CD8-positive, alpha-beta memory T cell (primary cell): ENCODE measurements at places on chromosomes 3 and 15.

- no peak for DNase-seq
Measured at GRCh38 chr3:52435246-52436101, 9.4 kb downstream of the SEMA3G start.

DNA sequence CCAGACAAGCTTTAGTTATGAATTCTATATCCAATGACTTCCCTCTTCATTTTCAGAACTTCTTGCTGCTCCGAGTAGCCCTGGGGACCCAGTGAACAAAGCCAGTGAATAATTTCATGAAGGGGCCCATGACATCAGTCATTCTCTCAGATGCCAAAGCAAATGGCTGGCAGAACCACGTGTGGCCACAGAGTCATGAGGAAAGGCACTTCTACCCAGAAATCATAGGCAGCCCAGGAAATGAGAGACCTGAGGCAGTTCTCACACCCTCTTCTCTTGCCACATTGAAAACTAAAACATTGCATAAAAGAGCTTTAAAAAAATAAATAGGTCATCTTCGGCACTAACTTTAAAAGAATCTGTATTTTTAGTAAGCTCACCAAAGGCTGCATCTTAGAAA lies 4.3 kb upstream of the UACA start:
- DNase-seq: no peak

- DNase-seq: no peak
Measured at GRCh38 chr3:196120291-196120951, 38.5 kb upstream of the TFRC start.

DNA sequence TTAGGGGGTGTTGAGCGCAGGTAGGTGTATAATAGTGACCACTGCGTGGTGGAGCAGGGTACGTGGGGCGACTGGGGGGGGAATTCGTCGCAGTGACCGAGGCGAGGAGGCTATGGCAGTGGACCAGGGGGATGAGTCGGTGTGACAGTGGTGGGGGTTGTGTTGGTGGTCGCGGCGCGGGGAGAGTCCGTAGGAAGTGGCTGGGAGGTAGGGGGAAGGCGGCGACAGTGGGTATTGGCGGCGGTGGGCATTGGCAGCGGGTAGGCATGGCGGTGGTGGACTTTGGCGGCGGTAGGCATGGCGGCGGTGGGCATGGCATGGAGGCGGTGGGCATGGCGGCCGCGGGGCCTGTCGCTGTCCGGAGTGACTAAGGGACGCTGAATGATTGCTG lies 739 bp downstream of the SNRPN start:
- peak; percentile 30 for DNase-seq

DNA sequence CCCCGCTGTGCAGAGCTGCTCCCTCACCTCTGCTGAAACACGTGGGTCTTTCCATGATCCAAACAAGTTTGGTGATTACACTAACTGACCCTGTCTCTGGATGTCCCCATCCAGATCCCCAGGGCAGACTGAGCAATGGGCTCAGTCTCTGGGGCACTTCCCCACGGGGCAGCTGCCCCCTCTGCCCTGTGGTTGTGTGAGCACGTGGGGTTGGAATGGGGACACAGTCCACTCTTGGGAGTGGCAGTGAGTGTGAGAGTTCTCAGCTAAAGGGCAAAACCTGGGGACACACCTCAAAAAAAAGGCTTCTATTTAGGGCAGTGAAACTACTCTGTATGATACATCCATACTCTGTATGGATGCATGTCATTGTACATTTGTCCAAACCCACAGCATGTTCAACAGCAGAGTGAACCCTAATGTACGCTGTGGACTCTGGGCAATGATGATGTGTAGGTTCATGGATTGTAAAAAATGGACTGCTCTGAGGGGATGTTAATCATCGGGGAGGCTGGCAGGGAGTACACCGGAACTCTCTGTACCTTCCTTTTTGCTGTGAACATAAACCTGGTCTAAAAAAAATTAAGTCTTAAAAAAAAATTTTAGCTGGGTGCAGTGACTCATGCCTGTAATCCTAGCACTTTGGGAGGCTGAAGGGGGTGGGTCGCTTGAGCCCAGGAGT lies 49.9 kb upstream of the BLM start:
- DNase-seq: no peak

DNA sequence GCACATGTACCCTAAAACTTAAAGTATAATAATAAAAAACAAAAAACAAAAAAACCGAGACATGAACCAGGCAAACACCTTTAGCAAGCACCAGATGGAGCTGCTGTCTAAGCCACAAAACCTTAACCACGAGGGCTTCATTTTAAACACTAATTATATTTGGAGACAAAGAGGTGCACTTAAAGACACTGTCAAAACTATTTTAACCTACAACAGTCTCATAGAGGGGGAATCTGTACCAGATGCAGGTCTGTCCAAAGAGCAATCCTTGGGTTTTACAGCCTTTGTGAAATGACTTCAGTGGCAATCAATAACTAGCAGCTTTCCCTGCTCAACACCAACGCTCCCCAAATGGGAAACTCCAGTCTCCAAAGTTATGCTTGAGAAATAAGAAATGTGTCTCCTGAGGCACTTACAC lies 115.7 kb upstream of the TSPAN3 start:
- no peak for DNase-seq

DNA sequence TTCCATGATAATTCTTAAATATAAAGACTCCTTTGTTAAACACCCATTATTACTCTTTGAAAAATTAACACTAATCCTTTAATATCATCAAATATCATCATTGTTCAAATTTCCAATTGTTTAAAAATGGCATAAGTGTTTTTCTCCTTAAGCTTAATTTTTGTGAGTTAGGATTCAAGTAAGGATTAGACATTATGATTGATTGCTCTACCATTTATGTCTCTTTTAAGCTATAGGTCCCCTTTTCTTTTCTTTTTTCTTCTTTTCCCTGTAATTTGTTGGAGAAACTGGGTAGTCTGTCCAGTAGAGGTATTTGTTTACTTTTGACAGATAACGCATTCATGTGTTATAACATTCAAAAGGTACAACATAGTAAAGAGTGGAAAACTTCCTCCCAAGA lies 9.1 kb downstream of the ABHD2 start:
- no peak for DNase-seq

DNA sequence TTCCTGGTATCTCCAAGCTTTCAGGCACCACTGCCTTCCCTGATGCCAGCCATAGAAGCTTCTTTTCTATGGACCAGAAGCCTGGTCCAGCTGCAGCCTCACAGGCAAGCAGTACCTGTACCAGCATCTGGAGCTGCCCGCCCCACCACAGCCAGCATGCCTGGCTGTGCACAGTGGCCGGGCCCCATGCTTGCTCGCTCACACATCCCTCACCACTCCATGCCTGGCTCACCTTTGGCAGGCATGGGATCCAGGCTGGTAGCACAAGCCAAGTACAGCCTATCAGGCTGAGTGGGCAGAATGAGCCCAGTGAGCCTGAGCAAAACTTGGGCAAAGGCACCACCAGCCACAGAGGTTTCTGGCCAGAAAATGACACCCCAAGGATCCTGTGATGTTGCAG lies 93.4 kb downstream of the TPRA1 start:
- DNase-seq: no peak

GRCh38 chr3:1087066-1087560 lies 5.7 kb upstream of the CNTN6 start:
- DNase-seq: no peak

- no peak for DNase-seq
Measured at GRCh38 chr3:4882548-4882947, 96.7 kb upstream of the BHLHE40 start.

- DNase-seq: no peak
Measured at GRCh38 chr15:45630917-45631691, 3.7 kb upstream of the SQOR start.

GRCh38 chr3:97972976-97973375 lies 745 bp upstream of the RIOX2 start:
- DNase-seq: no peak

GRCh38 chr3:106249159-106249558 lies 380.3 kb upstream of the CBLB start:
- DNase-seq: no peak

- DNase-seq: no peak
Measured at GRCh38 chr15:22961762-22962161, 18.4 kb downstream of the CYFIP1 start.

- no peak for DNase-seq
Measured at GRCh38 chr3:119664850-119665379, 4.5 kb upstream of the POPDC2 start.

- no peak for DNase-seq
Measured at GRCh38 chr15:62648954-62649353, 393.6 kb upstream of the TPM1 start.

DNA sequence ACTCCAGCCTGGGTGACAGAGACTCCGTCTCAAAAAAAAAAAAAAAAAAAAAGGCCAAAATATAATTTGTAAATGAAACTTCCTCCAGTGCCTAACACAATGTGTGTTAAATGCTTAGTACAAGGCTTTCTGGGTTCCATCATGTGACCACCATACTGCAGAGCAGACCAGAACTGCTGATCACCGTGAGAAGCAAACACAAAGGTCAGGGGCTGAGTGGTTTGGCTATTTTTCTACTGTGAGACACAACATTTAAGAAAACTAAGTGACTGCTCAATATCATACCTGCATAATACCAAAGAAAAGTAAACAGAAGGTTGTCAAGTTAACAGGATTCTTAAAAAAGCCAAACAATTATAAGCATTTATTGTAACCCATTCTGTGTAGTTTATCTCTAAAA lies 13.2 kb downstream of the ABCC5 start:
- no peak for DNase-seq

- DNase-seq: no peak
Measured at GRCh38 chr3:187889601-187890404, 144.5 kb upstream of the BCL6 start.

DNA sequence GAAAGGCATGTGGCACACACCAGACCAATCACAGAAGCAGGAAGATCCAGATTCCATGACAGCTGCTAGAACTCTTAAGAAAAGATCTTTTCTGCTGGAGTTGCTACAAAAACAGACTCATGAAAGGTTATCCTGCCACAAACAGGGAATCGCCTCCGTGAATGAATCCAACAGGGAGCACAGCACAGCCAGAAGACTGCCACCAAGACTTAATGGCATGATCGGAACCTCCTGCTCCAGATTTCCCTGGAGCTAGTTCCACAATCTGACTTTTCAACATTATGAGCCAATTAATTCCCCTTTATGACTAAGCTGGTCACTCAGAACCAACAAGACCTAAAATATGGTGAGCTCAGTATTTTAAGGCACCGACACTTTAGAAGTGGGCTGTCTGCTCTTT lies 232.5 kb downstream of the FOXP1 start:
- no peak for DNase-seq

- no peak for DNase-seq
Measured at GRCh38 chr3:28556195-28556594, 207.6 kb upstream of the AZI2 start.

GRCh38 chr3:120102232-120102631 lies 8.0 kb upstream of the GSK3B start:
- DNase-seq: no peak

DNA sequence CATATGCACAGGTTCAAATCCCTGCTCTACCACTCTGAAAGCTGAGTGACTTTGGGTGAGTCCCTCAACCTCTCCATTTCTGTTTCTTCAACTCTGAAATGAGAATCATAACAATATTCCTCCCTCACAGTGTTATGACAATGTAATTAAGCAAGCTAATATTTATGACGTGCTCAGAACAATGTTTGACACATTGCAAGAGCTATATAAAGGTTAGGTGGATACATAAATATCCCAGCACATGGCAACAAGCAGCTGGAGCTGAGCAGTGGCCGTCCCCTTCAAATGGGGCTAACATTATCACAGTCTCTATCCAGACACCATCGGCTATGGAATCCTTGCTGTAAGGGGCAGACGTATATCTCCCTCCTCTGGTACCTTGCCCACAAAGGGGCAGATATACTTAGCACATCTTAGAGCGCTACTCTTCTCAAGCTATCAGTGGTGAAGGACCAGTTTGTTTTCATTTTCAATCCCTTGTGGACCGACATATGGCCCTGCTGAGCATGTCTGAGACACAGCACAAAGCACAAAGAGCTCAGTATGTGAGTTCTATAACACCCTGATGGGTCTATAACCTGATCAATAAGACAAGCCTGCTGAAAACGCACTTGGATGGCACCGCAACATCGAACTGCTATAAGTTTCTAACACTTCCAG lies 80.9 kb downstream of the PRICKLE2 start:
- no peak for DNase-seq

DNA sequence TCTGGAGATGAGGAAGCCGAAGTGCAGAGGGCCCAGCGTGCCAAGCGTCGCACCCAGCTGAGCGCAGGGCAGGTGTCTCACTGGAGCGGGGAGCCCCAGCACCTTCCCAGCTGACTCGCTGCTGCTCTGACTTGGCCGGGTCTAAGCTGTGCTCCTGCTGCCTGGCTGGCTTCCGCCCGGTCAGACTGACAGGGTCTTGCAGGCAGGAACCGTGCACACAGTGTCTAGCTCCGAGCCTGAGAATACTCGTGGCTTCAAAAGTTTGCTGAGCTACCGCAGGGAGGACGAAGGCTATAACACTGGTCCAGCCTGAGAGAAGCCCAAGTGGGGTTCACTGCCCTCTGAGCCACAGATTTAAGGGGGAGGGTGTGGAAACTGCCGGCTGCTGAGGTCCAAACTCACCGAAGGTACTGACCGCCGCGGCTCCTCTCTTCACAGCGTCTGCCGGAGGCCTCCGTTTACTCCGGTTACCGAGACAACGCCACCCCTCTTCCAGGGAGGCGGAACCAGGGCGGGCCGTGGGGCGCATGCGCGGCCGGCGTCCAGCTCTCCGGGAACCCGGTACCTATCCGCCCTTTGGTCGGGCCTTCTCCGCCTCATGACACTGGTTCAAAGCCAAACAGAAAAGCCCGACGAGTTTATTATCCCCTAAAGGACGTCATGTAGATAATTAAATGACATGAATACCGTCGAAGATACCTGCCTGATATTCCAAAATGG lies at the start of gene CFAP44:
TSS of gene CFAP44 (minus strand) at position 443 of the 720 bp plus-strand sequence. CDS start 7,829 bp downstream, outside the sequence.
- DNase-seq: no peak

DNA sequence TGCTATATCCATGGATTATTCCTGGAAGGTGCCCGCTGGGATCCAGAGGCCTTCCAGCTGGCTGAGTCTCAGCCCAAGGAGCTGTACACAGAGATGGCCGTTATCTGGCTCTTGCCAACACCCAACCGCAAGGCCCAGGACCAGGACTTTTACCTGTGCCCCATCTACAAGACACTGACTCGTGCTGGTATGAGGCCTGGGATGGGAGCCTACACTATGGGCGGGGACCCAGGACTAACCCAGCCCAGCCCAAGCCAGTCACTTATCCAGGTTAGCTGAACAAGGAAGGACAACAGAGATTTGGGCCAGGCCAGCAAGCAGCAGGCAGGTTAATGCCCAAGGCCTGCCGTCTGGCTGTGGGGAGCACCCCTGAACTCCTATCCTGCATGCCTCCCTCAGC lies 45.3 kb downstream of the SEMA3G start:
- no peak for DNase-seq
